Peyer's patch (tissue), 4 donors: ENCODE measurements at places on chromosomes 7 and 10. TPM values are rescaled to one million over a fixed set of nuclear protein-coding genes. Genes with fewer than 3 reads are reported as not detected.

TDRD1 gene
- total RNA-seq, result 1.7 TPM

GPR141 gene
- total RNA-seq, result not detected

LGI1 gene
- not detected for total RNA-seq

LIMK1 gene
- 16.4 TPM for total RNA-seq

HK1 gene
- 12.5 TPM for total RNA-seq

IL6 gene
- not detected for total RNA-seq

FGFBP3 gene
- total RNA-seq, result 0.53 TPM

ABCA13 gene
- 0.83 TPM for total RNA-seq

ELOVL3 gene
- total RNA-seq, result not detected

CLDN3 gene
- total RNA-seq, result 868 TPM

MOGAT3 gene
- 195 TPM for total RNA-seq

GRCh38 chr10:35398908-35399307 lies 62.6 kb downstream of the CCNY start:
- DNase-seq, result no peak

GRCh38 chr10:98268694-98269431 lies 869 bp upstream of the LOXL4 start:
- no peak for DNase-seq

- no peak for DNase-seq
Measured at GRCh38 chr10:16011548-16011947, 151.2 kb upstream of the MINDY3 start.

DNA sequence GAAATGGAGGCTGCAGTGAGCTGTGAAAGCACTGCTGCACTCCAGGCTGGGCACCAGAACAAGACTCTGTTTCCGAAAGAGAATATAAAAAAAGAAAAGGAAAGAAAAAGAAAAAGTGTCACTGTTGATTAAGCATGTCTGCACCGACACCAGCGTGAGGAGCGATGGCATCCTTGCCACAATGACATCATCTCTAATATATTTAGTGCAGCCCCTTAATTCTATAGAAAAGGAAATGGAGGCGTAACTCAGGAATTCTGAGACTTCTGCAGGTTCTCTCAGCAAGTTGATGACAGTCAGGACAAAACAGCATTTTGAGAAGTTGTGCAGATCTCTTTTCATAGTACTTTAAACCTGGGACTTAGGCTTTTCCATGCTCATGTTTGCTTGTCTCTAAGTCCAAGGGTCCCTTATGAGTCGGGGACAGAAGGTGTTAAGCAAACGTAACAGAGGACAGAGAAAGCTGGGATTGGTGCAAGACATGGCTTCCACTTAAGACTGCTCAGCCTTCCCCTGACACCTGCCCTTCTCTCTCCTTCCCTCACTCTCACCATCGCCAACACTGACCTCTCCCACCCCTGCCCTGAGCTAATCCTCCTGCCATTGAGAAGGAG lies 16.9 kb upstream of the ANKRD1 start:
- DNase-seq, result no peak

DNA sequence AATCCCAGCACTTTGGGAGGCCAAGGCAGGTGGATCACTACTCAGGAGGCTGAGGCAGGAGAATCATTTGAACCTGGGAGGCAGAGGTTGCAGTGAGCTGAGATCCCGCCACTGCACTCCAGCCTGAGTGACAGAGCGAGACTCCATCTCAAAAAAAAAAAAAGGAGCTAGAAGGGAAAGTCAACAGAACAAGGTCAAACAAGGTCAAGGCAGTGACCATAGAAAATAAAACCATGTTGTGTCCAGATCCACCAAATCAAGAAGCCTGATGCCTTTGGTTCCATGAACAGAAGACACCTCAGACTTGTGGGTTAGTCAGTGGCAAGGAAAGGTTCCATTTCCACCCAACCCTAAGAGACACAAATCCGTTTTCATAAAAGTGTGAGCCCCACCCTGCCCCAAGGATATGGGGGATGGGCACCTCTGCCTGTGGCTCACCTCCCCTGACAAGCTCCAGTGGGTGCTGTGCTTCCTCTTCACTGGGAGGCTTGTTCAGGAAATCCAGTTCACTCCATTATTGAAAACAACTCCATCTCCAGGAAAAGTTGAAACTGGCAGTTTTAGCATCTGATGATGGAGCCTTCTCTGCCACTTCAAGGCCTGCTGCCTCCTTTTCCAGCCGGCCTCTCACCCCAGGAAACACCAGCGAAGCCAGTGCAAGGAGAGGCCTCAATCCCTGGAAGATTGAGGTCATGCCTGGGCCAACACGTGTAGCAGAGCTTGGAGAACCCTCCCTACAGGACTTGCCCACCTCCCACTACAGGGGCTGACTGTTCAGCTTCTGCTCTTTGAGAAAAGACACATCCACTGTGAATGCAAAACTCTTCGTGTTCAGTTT lies 152.9 kb downstream of the NRF1 start:
- no peak for DNase-seq

- peak; percentile 89 for DNase-seq
Measured at GRCh38 chr10:86535132-86535882, 13.7 kb upstream of the WAPL start.

- DNase-seq, result no peak
Measured at GRCh38 chr10:28891058-28891713, 213.9 kb downstream of the BAMBI start.

DNA sequence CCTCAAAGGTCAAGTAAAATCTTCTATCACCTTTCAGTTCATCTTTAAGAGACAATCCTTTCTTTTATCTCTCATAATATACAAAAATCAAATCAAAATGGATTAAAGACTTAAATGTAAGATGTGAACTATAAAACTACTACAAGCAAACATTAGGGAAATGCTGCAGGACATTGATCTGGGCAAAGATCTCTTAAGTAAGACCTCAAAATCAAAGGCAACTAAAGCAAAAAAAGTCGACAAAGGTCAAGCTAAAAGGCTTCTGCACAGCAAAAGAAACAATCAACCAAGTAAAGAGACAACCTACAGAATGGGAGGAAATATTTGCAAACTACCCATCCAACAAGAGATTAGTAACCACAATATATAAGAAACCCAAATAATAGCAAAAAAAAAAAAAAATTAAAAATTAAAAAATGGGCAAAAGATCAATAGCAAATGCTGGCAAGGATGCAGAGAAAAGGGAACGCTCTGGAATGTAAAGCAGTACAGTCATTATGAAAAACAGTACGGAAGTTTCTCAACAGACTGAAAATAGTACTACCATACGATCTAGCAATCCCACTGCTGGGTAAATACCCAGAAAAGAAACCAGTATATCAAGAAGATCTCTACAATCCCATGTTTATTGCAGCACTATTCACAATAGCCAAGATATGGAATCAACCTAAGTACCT lies 41.7 kb downstream of the TNPO3 start:
- DNase-seq, result no peak

- DNase-seq, result no peak
Measured at GRCh38 chr10:49429458-49429857, 33.6 kb upstream of the DRGX start.

GRCh38 chr7:81355911-81356310 lies 413.9 kb downstream of the HGF start:
- DNase-seq, result no peak

DNA sequence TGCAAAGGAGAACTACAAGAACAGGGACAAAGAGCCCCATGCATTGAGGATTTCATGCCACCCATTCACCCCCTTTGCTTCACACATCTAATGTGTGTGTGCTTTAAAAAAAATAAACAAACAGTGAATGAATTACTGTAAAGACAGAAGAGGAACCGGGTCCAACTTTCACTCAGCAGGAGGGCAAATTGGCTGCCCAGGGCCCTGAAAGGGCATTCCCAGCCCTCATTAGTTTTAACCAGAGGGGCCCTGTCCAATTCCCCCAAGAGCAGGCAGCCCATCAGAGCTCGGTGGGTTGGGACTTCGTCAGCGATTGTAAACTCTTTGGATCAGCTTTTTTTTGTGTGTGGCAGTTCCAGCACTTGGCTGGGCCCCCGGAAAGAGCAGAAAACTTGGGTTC lies 73.6 kb upstream of the PDZD8 start:
- no peak for DNase-seq

DNA sequence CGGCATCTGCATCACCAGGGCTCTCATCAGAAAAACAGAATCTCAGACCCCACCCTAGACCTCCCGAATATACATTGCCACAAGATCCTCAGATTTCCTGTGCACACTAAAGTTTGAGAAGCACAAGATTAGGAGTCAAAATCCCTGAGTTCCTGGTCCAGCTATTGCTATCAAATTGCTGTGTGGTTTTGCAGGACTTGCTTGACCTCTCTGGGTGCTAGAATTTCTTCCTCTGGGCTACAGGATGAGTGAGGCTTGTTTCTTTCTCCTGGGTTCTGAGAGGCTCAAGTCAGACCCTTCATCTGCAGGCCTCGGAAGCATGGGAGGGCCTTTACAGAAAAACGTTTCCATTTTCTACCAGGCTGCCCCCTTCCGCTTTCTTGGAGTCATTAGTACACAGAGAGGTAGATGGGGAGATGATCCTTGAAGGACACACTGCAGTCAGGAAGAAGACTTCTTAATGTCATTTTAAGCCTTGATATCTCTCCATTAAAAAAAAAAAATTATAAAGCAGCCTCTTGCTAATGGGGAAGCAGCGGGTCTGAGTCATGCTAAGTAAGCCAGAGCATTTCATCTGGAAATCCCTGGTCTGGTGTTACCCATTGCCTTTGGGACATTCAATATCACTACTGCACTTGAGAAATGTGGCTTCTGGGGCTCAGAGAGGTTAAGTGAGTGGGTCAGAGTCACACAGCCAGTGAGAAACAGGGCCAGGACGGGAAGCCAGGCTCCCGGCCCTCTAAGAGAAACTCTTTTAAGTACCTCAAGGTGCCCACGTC lies 173.5 kb downstream of the KCNMA1 start:
- no peak for DNase-seq

DNA sequence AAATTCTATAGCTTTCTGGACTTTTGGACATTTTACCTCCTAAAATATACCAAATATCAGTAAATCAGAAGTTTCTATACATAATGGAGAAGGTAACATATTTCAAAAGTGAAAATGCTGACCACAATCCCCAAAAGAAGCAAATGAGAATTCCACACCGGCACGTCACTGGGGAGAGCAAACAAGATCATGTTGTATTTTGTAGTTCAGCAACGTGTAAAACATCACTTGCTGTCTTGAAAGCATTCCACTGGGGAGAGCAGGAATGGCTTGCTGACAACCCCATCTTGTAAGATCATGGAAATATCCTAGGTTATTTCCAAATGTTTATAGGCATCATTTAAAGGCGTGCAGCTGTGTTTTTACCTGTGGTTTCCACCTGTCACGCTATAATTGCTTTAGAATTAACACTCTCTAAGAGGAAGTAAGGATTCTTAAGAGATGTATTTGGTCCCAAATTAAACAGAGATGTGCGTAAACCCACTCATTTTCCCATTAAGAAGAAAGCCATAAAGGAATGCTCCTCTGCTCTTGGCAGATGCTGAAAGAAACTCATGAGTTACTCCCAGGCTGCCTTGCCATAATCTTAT lies 397.1 kb upstream of the POT1 start:
- no peak for DNase-seq

DNA sequence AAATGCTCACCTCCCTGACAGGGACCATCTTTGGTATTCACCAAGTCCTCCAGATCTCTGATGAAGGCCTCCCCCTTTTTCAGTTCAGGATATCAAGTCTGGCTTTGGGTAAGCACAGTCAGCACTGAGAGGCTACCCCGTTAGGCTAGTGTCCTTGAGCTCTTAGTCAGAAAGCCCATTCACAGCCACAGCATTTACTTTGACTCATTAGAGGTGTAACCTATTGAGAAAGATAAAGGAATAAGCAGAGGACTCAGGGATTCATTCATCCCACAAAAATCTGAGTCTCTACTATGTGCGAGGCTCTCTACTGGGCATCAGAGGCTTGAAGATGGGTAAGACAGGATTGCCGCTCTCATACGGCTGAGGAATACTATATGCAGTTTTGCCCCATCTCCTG lies 14.0 kb upstream of the RAMP3 start:
- no peak for DNase-seq
